ENCODE measurements at places on chromosomes 3 and 15. TPM values are rescaled to one million over a fixed set of nuclear protein-coding genes. Genes with fewer than 3 reads are reported as not detected.

The C3orf22 gene
- total RNA-seq: not detected

DNA sequence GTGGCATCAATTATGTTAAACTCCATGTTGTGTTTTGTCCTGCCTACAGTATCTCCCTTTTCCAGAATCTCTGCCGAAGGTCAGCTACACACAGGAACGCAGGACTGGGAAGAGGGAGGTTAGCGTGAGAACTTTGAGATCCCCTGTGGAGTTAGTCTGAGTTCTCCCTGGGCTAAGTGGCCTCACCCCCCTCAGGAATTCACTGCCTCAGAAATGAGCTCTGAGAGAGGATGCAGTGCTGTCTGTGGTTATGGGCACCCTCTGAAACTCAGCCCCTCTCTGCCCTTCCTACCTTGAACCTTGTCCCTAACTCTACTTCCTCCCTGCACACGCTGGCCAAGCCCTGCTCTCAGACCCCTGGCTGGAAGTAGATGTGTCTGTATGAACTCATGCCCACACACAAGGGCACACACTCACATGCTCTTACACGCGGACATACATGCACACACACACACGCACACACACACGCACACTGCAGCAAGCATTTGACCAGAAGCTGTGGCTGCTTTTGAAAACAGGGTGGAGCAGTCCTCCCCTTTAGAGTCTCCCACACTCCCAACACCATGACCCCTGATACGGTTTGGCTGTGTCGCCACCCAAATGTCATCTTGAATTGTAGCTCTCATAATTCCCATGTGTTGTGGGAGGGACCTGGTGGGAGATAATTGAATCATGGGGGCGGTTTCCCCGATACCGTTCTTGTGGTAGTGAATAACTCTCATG is 5.3 kb upstream of the VIPR1 start:
- peaks cover 8% of the 10 kb centered on the region for H3K36me3 ChIP-seq
- H3K27ac ChIP-seq: peak overlapping the region; percentile 51
- H3K4me3 ChIP-seq: peak overlapping the region; percentile 50
- peaks cover 47% of the 10 kb centered on the region for H3K4me1 ChIP-seq
- H3K27me3 ChIP-seq: peaks cover 18% of the 10 kb centered on the region

DNA sequence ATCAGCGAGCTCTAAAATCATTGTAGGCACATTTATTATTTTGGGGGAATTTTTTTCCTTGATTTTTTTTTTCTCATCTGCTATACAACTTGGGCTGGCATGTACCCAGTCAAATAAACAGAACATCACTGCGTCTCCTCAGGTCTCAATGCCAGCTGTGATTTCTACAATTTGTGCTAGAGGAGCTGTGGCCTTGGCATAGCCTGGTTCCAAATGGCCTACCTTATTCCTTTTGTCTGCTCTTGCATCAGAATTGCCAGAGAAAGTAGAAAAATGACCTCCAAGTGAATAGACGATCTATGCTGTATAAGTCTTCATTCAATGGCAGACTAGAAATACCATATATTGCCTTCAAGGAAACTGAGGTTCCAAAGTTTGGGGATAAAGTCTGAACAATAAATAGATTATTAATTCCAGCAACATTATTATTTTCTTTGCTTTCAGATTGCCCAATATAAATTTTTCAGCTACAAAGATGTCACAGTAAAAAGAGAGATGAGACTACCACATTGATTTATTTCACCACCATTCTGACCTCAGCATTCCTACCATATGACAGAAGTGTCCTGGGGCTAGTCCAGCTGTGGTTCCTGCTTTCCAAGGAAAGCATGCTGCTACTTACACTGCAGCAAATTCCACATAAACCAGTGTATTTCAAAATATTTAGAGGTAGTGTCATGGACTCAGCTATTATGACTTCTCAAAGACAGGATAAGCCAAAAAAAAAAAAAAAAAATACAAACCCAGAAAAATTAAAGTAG is 493.9 kb upstream of the ZNF385D start:
- H3K4me1 ChIP-seq: no peaks in the 10 kb centered on the region
- no peak for DNase-seq
- H3K4me3 ChIP-seq: no peak overlapping the region
- H3K27me3 ChIP-seq: no peaks in the 10 kb centered on the region

GRCh38 chr15:60395276-60396011 is 2.3 kb downstream of the ANXA2 start:
- H3K27ac ChIP-seq: peak overlapping the region; percentile 99
- DNase-seq: no peak
- H3K36me3 ChIP-seq: peaks cover 94% of the 10 kb centered on the region
- H3K4me3 ChIP-seq: peak overlapping the region; percentile 86

The RASL12 gene
- total RNA-seq: 0.12 TPM

DNA sequence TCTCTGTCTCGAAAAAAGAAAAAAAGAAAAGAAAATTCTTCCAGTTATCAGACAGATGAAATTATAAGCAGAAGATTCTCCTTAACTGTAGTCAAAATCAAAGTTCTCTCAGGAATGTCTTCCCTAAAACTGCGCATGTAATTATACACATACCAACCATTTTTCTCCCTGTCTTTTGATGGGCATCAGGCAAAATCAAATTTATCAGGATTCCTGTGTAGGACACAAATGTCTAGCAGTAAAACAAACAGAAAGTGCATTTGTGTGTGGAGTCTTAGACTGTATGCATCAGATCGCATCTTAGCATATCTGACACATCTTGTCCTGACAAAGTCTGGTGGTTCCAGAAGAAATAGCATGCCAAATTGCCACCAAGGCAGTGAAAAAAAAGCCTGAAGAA is 3.9 kb upstream of the ARPIN start:
- H3K4me1 ChIP-seq: peaks cover 30% of the 10 kb centered on the region
- no peak overlapping the region for H3K27ac ChIP-seq
- no peak overlapping the region for H3K4me3 ChIP-seq
- H3K36me3 ChIP-seq: peaks cover 6% of the 10 kb centered on the region
- DNase-seq: no peak
